Caco-2 (cell line): ENCODE measurements at places on chromosomes 16 and 17.
A peak's percentile ranks its signal among the peaks of the same experiment; 100 is the strongest.

- peak; percentile 73 for DNase-seq
Measured at GRCh38 chr16:81493755-81494433, 49.3 kb downstream of the CMIP start.

DNA sequence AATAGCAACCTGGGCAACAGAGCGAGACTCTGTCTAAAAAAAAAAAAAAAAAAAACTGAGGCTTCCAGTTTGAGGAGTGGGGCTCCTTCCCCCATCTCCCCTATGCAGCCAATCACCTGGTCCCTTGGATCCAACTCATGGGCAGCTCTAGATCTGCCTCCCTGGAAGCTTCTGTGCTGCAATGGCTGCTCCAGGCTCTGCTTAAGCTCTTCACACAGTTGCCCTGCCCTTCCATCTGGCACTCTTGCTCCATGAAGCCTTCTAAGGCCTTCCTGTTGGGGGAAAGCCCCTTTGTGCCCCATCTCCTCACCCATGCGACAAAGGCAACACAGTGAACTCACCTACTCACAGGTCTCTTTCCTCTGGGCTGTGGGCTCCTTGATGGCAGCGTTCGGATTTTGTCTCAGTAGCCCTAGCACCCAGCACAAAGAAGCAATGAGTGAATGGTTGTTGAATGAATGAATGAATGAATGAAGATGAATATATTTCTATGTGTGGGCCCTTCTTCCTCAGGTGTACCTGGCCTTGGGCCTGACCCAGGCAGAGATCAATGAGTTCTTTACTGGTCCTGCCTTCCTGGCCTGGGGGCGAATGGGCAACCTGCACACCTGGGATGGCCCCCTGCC lies 1.9 kb downstream of the NAGLU start:
- no peak for DNase-seq

GRCh38 chr16:86063760-86064405 lies 164.9 kb downstream of the IRF8 start:
- DNase-seq: no peak

DNA sequence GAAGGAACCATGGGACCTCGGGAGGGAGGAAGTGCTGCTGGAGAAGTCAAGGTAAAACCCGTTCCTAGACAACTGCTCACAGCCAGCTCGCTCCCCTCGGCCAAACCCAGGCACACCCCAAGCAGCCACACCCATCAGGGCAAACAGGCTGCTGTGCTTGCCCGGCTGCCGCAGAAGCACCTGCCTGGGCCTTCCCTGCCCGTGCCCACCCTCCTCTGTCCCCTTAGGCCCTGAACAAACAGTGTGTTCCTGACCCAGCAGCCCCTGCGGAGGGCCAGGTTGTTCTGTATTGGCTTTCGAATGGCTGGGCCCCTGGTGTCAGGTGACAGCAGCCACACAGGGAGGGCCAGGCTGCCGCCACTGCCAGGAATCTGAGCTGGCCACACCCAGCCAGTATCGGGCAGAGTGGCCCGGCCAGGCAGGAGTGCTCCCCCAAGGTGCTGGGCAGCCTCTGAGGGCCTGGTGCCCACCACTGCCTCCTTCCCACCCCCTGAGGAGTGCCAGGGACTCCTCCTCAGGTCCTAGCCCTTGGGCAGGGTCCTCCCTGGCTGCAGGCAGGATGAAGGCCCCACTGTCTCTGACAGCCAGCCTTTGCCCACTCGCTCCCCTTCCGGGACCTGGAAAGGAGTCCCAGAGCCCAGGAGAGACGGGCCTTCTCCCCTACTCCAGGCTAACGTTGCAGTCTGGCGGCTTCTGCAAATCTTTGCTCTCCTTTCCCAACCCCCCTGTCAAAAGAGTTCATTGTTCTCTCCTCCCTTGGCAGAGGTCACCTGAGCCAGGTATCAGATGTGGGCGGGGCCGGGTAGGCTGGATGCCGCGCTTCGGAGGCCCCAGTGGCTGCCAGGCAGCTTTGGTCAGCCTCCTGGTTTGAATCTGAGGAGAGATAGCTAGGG lies 24.0 kb downstream of the LLGL2 start:
- peak; percentile 78 for DNase-seq

GRCh38 chr17:5711344-5711743 lies 127.0 kb upstream of the NLRP1 start:
- no peak for DNase-seq

- no peak for DNase-seq
Measured at GRCh38 chr17:81317961-81318605, 23.0 kb upstream of the SLC38A10 start.

GRCh38 chr16:2081201-2082084 lies 33.7 kb downstream of the TSC2 start:
- DNase-seq: no peak

DNA sequence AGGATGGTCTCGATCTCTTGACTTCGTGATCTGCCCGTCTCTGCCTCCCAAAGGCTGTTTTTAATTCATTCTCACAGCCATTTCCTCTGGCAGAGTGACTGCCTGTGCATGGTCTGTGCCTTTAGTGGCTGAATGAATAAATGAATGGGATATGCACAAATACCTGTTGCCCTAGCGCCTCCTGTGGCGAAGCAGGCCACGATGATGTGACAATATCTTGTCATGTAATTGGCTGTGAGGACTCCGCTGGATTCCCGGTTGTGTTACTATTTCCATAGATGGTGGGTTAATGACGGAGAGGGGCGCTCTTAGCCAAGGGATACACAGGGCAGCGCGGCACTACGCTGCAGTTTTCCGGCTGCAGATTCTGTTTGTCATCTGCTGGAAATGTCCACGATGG lies 26.8 kb upstream of the ENDOV start:
- DNase-seq: no peak

- DNase-seq: no peak
Measured at GRCh38 chr17:27596096-27596495, 34.9 kb upstream of the LGALS9 start.

DNA sequence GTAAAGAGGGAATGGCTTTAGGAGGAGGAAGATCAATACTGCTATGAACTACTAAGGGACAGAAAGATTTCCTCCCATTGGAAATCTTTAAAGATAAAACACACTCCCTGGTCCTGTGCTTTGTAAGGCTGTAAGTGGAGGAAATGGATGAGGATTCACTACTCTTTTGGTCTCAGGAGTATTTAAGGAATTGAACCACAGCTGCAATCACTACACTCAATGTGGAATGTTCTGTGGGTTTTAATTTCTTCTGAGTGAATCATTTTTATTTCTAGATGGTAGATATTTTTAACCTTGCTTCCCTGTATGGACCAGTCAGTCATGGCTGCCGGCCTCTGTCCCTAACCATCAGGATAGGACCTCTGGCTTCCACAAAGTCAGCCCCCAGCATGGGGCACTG lies 65.6 kb downstream of the SDR42E1 start:
- no peak for DNase-seq

DNA sequence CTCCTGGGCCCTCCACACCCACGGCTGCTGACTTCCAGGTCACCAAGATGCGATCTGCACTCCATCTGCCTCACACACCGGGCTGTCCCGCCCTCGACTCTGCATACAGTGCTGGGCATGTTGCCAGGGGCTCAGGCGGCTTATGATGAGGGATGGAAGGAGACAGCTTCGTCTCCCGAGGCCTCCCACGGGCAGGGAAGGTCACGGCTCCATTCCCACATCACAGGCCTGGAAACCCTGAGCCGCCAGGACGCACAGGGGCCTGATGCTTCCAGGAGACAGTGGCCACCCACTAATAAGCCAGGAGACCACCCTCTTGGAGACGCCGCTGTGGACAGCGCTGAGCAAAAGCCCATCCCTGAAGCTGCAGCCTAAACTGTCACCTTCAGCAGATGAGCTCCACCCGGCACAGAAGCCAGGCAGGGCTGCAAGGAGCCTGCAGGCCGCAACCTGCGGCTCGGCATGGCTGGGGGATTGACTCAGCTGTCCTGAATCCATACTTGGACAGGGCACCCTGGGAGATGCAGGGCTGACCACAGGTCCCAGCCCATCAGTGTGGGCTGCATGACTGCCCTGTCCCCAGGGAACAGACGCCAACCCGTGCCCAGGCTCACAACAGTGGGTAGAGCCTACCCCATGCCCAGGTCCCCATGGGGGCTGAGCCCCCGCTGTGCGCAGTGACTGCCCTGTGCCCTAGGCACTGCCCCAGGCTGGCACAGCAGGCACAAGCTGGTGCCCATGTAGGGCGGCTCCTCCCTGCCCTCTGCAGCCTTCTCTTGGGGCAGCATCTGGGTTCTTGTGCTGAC lies 34.4 kb downstream of the SLC7A5 start:
- no peak for DNase-seq

GRCh38 chr17:68432086-68432864 lies 25.0 kb downstream of the WIPI1 start:
- DNase-seq: no peak

GRCh38 chr16:50265260-50265659 lies 1.1 kb upstream of the ADCY7 start:
- DNase-seq: peak; percentile 30

- no peak for DNase-seq
Measured at GRCh38 chr16:89261691-89262563, 44.4 kb downstream of the ZNF778 start.

- no peak for DNase-seq
Measured at GRCh38 chr16:83653785-83654184, 154.0 kb upstream of the HSBP1 start.

GRCh38 chr17:30832438-30833124 lies 815 bp downstream of the ATAD5 start:
- DNase-seq: no peak

- DNase-seq: no peak
Measured at GRCh38 chr17:12736526-12736925, 52.8 kb upstream of the ARHGAP44 start.

GRCh38 chr17:2551928-2552327 lies 40.2 kb upstream of the METTL16 start:
- no peak for DNase-seq

- DNase-seq: no peak
Measured at GRCh38 chr17:65226227-65226626, 89.1 kb downstream of the RGS9 start.

GRCh38 chr17:73388578-73388905 lies 76.7 kb upstream of the CDC42EP4 start:
- no peak for DNase-seq

GRCh38 chr17:82882715-82883418 lies 43.0 kb upstream of the ZNF750 start:
- no peak for DNase-seq

DNA sequence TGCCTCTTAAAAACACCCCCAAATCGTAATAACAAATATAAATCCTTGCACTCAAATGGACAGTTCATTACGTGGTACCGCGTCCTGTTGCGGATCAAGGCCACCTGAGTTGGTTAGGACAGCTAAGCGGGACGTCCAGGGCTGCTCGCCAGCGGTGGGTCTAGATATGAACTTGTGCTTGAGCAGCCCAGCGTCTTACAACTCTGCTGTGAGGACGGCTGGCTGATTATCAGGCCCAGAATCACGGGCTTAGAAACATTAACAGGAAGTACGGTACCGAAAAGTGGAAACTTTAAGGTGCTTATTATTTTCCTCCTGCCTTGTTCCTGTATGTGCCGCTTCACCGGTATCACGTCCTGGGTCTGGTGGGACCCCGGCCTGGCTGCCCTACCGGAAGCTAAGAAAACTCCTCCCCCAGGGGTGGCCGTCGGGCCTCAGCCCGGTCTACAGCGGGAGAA lies 832 bp upstream of the SRRM2 start:
- DNase-seq: peak; percentile 87

DNA sequence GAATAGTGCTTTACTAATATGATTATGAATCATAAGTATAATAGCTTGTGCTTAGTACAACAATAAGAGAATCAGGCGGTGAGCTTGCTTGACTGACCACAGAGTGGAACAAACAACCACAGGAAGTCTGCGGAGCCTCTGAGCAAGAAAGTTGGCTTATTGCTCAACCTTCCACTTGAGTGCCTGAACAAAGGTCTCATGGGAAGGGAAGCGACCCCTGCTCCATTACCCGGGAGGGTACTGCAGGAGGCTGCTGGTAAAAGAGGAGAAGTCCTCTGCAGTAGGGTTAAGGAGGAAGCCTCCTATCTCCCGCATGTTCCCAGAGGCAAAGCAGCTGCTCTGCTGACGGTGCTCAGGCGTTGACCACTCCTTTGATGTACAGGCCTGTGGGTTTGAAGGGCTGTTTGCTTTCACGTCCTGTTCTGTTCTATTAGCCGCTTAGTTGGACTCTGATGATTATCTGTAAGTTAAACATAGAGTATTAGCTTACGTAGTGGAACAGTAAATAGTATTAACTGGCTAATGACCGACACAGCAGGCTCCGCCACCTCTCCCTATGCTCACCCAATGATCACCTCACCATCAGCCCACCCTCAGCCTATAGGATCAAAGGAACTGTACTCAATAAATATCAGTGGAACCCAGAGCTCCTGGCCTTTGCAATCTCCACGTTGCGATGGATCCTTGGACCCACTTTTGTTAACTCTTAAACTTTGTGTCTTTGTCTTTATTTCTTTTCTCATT lies 17.5 kb downstream of the ALOX15B start:
- DNase-seq: peak; percentile 88

- no peak for DNase-seq
Measured at GRCh38 chr16:68978303-68978954, 127.0 kb upstream of the HAS3 start.

DNA sequence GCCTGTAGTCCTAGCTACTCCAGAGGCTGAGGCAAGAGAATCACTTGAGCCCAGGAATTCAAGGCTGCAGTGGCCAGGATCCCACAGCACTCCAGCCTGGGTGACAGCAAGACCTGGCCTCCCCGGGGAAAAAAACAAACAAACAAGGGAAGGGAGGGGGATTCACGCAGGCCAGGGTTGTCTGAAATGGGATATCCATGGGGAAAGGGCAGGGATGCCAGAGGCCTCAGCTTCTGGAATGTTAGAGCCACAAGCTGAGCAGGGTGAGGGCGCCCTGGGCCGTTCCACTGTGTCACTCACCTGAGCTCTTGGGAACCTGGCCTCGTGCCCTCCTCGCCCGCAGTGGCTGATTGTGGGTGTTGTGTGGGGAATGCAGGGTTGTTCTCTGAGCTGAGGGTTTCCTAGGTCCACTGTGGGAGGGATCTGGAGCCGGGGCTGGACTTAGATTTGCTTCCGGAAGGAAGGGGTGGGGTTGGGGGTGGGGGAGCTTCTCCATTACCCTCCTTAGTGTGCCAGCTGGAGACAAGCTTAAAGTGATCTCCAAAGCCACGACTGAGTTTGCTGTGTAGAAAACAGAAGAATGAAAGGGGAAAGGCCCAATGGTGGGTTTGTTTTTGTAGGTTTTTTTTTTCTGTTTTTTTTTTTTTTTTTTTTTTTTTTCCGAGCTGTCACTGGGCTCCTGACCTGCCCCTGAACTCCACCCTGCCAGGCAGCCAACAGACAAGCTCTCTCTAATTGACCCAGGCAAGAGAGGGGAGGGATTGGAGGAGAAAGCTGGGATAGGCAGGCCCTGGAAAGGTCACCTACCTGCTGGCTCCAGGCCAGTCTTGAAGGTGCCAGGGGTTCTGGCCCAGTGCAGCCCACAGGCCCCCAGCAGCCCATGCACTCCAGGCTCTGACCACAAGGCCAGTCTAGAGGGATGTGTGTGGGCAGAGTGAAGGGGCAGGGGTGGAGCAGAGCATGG lies at the start of gene SULT1A1:
Gene SULT1A1, minus strand, starts transcription at position 414 of the 964 bp plus-strand sequence. CDS start 1,189 bp downstream, outside the sequence.
- no peak for DNase-seq

GRCh38 chr17:8465759-8466158 lies 30.1 kb downstream of the NDEL1 start:
- no peak for DNase-seq

- no peak for DNase-seq
Measured at GRCh38 chr16:29146266-29146665, 161.4 kb downstream of the LAT start.

GRCh38 chr17:40632216-40632615 lies 15.4 kb downstream of the SMARCE1 start:
- DNase-seq: no peak
